Renal pelvis (tissue), 12 donors: ENCODE measurements at places on chromosomes 6 and 20. TPM values are rescaled to one million over a fixed set of nuclear protein-coding genes. Genes with fewer than 3 reads are reported as not detected.

DNA sequence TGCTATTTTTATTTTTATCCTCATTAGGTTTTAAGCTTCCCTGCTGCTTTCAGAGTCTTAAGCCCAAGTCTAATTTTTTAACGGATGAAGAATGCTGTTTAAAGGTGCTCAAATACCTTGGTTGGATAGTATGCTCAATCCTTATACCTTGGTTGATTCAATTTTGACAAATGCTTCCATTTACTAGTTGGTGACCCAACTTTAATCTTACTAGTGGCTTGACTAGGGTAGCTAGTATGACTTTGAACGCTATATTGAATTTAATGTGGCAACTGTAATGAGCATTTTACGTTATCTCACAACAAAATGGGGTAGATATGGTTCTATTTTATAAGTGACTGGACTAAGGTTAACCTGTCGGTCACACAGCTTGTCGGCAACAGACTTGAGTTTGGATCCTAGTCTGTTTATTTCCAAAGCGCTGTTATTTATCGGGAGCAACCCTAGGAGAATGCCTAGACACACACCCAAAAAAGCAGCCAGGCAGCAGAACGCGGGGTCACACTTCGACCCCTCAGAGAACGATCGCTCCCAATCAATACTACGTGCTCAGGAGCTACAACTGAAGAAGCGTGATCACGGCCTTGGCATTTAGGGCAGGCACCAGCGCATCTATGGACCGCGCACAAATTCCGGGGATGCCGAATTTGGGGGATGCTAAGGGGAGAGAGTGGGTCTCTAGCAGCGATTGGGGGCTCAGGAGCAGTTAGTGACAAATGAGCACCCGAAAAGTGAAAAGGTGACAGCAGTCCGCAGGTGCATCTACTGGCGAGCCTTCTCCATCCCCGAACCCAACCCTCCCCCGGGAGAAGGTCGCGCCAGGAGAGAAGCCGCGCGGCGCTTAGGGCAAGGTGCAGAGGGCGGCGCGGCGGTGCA lies 586 bp upstream of the ALDH5A1 start:
- no peak for DNase-seq

- no peak for DNase-seq
Measured at GRCh38 chr6:40723967-40724366, 136.8 kb upstream of the LRFN2 start.

DNA sequence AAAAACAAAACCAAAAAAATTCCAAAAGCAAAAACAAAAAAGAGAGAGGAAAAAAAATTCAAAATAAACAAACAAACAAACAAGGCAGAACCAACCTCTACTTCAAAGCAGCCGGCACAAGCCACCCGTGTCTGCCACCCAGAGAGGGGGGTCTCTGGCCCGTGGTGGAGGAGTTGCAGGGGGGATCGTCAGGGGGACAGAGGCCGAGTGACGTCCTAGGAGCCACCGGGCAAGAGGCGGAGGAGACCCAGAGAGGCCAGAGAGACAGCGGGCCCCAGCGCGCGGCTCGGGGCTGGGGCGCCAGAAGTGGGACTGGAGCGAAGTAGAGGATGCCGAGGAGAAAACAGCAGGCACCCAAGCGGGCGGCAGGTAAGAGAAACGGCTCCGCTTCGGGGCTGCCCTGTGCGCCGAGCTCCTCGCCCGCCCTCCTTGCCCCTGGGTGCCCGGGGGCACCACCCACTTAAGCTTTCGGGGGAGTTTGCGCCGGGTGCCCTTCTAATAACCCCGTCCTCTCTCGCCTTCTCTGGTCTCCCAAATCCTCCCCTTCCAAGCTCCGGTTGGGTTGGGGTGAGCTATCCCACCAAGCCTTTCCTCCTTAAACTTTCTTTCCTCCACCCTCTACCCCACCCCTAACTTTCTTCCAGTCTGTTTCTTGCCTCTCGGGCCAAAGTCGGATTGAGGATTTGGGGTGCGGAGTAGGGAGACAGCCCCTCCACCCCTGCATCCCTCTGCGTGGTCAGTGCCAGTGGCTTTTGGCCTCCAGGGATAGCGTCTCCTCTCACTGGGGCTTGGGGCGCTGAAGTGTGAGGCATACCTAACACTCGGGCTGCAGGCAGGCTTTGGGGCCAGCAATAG lies 1.0 kb downstream of the TSHZ2 start:
- no peak for DNase-seq

DNA sequence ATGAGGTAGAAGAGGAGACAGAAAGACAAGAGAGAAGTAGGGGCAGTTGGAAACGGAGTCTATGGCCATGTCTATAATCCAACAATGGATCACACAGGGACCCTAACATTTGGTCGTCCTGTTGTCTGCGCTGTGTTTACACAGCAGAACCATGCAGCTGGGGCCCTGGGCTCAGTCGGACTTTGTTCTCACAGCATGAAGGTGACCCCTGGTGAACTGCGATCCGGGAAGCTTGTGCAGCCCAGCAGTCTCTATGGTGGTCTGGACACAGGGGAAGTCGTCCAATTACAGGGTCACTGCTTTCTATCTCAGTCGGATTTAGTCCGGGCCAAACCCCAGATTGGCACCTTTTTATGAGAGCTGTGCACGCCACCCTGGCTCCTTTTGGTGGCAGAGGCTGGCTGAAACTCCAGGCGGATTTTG lies 153.6 kb downstream of the FOXA2 start:
- no peak for DNase-seq

DNA sequence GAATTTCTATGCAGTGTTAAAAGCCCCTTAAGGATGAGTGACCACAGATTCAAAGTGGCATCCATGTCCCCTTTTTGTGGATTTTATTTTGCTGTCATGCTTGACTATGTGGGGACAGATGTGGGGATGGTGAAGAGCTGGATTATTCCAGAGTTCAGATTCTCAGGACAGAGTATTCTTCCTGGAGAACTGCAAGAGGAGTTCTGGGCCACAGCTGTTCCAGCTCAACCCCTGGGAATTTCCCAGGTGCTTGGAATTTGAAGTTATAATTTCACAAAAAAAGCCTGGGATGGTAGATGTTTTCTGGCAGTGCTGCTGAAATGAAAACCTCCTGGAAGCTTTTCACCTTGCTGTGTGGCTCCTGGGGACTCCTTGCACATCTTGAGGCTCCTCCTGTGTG lies 671.8 kb upstream of the MARCKS start:
- no peak for DNase-seq

The EMILIN3 gene
- polyA plus RNA-seq, result 11.0 TPM

The POU5F1 gene
- polyA plus RNA-seq, result 1.9 TPM

The SEMG1 gene
- polyA plus RNA-seq, result not detected
